SJSA1 (cell line): ENCODE measurements at places on chromosomes 1 and 21. TPM values are rescaled to one million over a fixed set of nuclear protein-coding genes. Genes with fewer than 3 reads are reported as not detected.

DNA sequence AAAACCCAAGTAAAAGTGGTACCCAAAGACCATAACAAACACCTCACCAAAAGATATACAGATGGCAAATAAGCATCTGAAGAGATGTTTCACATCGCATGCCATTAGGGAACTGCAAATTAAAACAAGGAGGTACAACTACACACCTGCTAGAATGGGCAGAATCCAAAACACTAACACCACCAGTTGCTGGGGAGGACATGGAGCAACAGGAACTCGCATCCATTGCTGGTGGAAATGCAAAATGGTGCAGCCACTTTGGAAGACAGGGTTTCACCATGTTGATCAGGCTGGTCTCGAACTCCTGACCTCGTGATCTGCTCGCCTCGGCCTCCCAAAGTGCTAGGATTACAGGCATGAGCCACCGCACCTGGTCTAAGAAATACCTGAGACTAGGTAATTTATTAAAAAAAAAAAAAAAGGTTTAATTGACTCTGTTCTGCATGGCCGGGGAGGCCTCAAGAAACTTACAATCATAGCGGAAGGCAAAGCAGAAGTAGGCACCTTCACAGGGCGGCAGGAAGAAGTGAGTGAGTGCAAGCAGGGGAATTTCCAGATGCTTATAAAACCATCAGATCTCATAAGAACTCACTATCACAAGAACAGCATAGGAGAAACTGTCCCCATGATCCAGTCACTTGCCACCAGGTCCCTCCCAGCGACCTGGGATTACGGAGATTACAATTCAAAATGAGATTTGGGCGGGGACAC lies 30.2 kb upstream of the PRSS38 start:
- no peak overlapping the region for H3K27ac ChIP-seq
- H3K4me1 ChIP-seq: peaks cover 24% of the 10 kb centered on the region
- DNase-seq: no peak
- H3K27me3 ChIP-seq: no peaks in the 10 kb centered on the region
- peaks cover 16% of the 10 kb centered on the region for H3K36me3 ChIP-seq

DNA sequence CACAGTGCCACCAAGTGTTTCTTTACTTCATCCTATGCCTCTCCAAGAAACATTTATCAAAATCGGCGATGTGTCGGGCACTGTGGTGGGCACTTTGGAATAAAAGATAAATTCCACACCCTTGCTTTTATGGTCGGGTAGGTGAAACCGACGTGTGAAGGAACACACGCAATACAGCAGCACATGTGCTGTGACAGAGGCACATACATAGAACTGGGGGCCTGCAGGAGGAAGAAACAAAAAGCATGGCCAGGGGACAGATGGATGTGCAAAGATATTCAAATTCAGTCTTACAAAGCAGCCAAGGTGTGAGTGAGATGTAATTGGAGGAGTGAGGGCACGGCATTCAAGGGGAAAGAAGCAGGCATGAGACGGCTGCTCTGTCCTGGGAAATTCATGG lies 282.0 kb downstream of the PBX1 start:
- H3K27ac ChIP-seq: no peak overlapping the region
- H3K4me3 ChIP-seq: no peak overlapping the region
- no peaks in the 10 kb centered on the region for H3K4me1 ChIP-seq
- H3K36me3 ChIP-seq: no peaks in the 10 kb centered on the region
- no peak for DNase-seq

DNA sequence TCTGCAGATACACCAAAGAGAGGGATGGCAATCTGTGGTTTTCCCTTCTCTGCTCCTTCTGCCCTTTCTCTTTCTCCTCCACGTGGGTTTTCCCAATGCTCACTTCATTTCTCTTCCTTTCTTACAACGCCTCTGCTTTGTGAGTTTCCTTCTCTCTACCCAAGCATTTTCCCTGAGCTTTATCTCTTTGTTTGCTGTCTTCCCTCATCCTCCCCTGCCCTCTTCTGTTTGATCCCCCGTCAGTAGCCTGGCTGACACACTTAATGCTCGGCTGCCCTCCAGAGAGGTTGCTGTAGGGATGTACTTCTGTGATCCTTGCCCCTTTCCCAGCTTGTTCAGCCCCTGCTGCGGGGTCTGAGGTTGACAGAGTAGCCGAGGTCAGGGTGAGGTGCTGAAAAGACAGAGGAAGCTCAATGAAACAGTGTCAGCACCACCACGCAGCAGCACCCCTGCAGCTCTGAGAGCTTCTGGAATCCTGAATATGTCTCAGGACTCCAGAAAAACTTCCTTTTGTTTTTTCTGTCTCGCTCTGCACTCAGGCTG lies 6.0 kb downstream of the EDARADD start:
- peaks cover 19% of the 10 kb centered on the region for H3K27me3 ChIP-seq
- no peaks in the 10 kb centered on the region for H3K36me3 ChIP-seq

MORC3 gene
- 35.4 and 49.6 TPM in 2 replicates for total RNA-seq

GRCh38 chr1:54407154-54407403 lies 885 bp upstream of the SSBP3 start:
- H3K36me3 ChIP-seq: peaks cover 31% of the 10 kb centered on the region
- H3K4me3 ChIP-seq: peak overlapping the region; percentile 89
- peak overlapping the region; percentile 47 for H3K27ac ChIP-seq
- no peaks in the 10 kb centered on the region for H3K27me3 ChIP-seq

SLC35F3 gene
- total RNA-seq: not detected in 2 replicates

GRCh38 chr1:78036450-78036849 lies 9.3 kb upstream of the GIPC2 start:
- no peak overlapping the region for H3K27ac ChIP-seq
- H3K4me3 ChIP-seq: no peak overlapping the region
- H3K36me3 ChIP-seq: no peaks in the 10 kb centered on the region
- H3K4me1 ChIP-seq: peaks cover 6% of the 10 kb centered on the region; the same call in 1 of the 2 replicates
- H3K27me3 ChIP-seq: no peaks in the 10 kb centered on the region; the same call in 1 of the 2 replicates

GRCh38 chr1:12146343-12147112 lies 20.3 kb upstream of the TNFRSF1B start:
- peaks cover 24% of the 10 kb centered on the region for H3K4me1 ChIP-seq
- H3K27ac ChIP-seq: no peak overlapping the region
- no peak for DNase-seq
- no peaks in the 10 kb centered on the region for H3K36me3 ChIP-seq
- no peak overlapping the region for H3K4me3 ChIP-seq

SELENBP1 gene
- 21.6 and 31.1 TPM in 2 replicates for total RNA-seq

- H3K4me3 ChIP-seq: no peak overlapping the region
- H3K27me3 ChIP-seq: no peaks in the 10 kb centered on the region
- H3K27ac ChIP-seq: no peak overlapping the region
- H3K36me3 ChIP-seq: no peaks in the 10 kb centered on the region
- peaks cover 6% of the 10 kb centered on the region for H3K4me1 ChIP-seq
These were observed 160.2 kb upstream of the FGGY start for GRCh38 chr1:59136541-59137275.

DNA sequence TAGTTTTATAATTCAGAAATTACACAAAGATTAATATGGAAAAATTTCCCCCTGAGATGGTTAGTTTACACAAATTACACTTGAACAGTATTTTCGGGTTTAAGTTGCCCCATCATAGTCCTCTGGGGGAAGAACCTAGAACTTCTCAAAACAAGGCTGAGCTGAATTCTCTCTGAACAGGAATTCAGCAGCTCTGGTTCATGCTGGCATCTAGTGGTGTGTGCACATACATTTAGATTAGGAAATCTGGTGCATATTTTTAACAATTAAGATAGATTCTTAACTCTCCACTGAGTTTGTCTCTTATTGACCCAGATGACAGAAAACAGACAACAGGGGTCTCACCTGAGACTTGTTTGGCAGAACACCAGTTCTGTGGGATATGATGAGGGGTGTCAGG lies 410.7 kb downstream of the DSCAM start:
- H3K4me1 ChIP-seq: no peaks in the 10 kb centered on the region
- no peaks in the 10 kb centered on the region for H3K27me3 ChIP-seq
- H3K36me3 ChIP-seq: no peaks in the 10 kb centered on the region
- no peak overlapping the region for H3K4me3 ChIP-seq

DNA sequence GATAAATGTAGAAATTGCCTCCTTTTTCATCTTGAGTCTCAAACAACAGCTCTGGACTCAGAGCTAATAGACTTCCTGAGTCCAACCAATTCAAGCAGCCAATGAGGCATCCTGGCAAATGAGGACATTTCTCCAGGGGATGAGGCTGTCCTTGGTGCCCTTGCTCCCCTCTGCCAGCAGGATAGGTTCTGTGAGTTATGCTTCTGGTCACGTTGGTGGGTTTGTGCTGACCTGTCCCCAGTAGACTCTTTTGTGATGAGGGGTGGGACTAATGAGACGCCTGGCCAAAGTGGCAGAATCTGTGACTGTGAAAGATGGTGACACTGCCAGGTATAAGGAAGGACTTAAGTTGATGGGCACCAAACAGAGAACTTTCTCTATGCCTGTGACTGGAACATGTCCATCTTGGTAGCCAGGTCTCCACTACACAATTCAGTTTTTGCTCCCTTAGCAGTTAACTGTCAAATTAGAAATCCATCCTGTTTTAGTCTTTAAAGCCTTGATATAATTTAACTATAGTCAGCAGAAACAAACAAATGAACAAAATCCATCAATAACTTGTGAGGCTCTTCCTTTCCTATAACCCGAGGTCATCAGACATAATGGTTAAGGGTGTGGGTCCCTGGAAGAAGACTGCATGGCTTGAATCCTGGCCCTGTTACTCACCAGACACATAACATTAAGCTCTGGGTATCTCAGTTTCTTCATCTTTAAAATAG lies 35.7 kb upstream of the THEM4 start:
- no peaks in the 10 kb centered on the region for H3K36me3 ChIP-seq
- no peaks in the 10 kb centered on the region for H3K27me3 ChIP-seq
- H3K4me3 ChIP-seq: no peak overlapping the region
- DNase-seq: no peak

DNA sequence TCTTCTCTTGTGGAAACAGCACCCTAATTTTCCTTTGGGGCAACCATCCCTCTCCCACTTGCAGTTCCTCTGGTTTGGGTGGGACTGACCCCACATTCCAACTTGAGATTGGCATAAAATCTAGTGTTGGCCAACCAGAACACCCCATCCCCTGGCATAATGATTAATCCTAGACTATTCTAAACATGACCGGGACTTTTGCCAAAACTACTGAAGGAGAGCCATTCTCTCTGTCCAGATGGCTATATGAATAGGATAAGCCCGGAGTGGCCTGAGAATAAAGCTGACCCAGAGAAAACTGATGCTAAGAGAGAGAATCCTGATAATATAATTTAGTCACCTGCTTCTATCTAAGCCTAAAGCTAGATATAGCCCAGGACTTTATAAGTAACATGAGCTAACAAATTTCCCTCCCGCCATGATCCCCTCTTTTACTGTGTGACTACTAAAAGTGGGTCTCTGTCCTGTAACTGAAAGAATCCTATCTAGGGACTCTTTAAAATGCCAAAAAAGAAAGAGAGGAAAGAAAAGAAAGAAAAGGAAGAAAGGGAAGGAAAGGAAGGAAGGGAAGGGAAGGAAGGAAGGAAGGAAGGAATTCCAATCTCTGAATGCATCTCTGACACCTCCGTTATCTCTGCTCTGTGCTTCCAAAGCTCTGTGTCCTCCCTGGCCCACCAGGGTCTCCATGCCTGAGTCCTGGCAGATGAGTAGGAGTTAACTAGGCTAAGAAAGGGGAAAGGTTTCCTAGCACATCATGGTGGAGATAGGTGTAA lies 28.0 kb upstream of the NRDC start:
- H3K27ac ChIP-seq: no peak overlapping the region
- no peaks in the 10 kb centered on the region for H3K4me1 ChIP-seq
- DNase-seq: no peak
- H3K36me3 ChIP-seq: no peaks in the 10 kb centered on the region; the same call in 1 of the 2 replicates
- no peak overlapping the region for H3K4me3 ChIP-seq
- no peaks in the 10 kb centered on the region for H3K27me3 ChIP-seq

- H3K27me3 ChIP-seq: no peaks in the 10 kb centered on the region
- peak; percentile 44 for DNase-seq
- no peak overlapping the region for H3K27ac ChIP-seq
- H3K4me3 ChIP-seq: no peak overlapping the region
- peaks cover 82% of the 10 kb centered on the region for H3K36me3 ChIP-seq
These were observed 9.9 kb downstream of the TOR1AIP2 start for GRCh38 chr1:179867493-179868330.

BARHL2 gene
- not detected in 2 replicates for total RNA-seq

PROK1 gene
- not detected in 2 replicates for total RNA-seq

GRCh38 chr1:12386130-12386529 lies 156.3 kb downstream of the VPS13D start:
- H3K4me3 ChIP-seq: no peak overlapping the region
- H3K27ac ChIP-seq: no peak overlapping the region
- peaks cover 70% of the 10 kb centered on the region for H3K36me3 ChIP-seq
- H3K27me3 ChIP-seq: no peaks in the 10 kb centered on the region; the same call in 1 of the 2 replicates
- no peak for DNase-seq

AMY1A gene
- not detected in 2 replicates for total RNA-seq

- DNase-seq: no peak
- H3K4me1 ChIP-seq: peaks cover 21% of the 10 kb centered on the region
- no peak overlapping the region for H3K27ac ChIP-seq
- no peaks in the 10 kb centered on the region for H3K36me3 ChIP-seq
- H3K27me3 ChIP-seq: no peaks in the 10 kb centered on the region
- H3K4me3 ChIP-seq: no peak overlapping the region
These were observed 205.6 kb downstream of the HIVEP3 start for GRCh38 chr1:41713141-41713540.
